ENCODE measurements at places on chromosomes 4 and X.

DNA sequence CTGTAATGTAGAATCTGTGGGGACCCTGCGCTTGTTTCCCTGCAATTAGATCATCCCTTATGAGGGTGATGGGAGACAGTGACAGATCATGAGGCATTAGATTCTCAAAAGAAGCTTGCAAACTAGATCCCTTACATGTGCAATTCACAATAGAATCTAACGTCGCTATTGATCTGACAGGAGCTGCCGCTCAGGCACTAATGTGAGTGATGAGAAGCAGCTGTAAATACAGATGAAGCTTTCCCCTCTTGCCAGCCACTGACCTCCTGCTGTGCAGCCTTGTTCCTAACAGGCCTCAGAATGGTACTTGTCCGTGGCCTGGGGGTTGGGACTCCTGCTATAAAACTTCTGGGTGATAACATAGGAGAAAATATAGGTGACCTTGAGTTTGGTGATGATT is 1076.8 kb downstream of the PDHA2 start:
- DNase-seq: no peak

DNA sequence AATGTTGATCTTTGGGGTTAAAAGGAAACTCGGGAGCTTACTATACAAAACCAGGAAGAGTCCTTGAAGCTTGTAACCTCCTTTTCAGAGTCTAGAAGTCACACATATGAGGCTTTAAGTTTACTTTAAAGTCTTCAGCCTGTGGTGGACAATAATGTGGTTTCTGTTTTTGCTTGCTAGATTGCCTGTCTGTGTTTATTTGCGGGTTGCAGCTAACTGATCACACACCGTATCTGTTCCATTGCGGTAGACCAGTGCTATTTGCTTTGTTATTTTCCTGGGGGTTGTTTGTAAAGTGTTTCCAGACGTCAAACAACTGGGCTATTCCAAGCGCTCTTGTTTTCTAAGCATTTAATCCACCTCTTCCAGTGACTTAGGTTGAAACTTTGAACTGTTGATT is 143.0 kb upstream of the GYPA start:
- DNase-seq: no peak

- no peak for DNase-seq
Observed at GRCh38 chr4:1459081-1459721, 53.0 kb upstream of the NKX1-1 start.

DNA sequence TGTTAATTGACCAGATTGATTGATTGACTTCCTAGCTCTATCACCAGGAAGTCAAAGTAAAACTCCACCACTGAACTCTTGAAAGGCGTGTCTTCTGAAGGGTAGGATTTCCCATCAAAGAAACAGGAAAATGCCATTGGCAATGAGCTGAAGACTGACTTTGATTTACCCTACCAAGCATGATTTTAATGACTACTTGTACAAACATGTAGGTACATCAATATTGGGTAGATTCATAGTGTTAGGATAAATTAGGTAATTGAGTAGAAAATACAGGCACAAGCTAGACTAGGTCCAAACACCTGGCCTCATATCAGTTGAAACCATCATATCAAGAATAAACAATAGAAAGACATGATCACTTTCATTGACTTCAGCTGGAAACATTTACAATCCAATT is 53.2 kb upstream of the ATXN3L start:
- DNase-seq: no peak

DNA sequence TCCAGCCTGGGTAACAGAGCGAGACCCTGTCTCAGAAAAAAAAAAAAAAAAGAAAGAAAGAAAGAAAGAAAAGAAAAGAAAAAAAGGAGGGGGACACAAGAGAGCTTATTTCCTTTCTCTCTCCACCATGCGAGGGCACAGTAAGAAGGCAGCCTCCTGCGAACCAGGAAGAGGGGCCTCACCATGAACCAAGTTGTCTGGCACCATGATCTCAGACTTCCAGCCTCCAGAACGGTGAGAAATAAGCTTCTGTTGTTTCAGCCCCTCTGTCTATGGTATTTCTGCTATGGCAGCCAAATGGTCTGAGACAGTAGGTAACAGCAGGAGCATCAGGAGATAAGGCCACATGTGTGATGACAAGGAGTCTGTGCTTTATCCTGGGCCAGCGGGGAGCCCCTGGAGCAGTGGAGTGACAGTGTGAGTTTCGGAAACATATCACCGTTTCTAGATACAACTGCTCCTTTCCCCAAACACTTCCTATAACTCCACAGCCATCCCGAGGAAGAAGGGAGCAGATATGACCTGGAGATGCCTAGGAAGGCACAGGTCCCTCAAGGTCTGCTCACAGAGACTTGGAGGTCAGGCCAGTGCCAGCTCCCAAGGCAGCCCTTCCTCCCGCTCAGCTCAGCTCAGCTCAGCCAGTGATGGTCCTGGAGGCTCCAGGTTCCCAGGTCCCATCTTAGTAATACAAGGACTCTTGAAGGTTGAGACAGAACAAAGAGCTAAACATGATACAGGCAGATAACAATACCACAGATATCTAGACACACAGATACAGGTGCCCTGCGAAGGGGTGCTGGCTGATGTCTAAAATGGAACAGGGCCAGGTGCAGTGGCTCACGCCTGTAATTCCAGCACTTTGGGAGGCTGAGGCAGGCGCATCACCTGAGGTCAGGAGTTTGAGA is 17.7 kb downstream of the JAKMIP1 start:
- no peak for DNase-seq

- no peak for DNase-seq
Observed at GRCh38 chr4:930827-931193, 1.3 kb downstream of the GAK start.

DNA sequence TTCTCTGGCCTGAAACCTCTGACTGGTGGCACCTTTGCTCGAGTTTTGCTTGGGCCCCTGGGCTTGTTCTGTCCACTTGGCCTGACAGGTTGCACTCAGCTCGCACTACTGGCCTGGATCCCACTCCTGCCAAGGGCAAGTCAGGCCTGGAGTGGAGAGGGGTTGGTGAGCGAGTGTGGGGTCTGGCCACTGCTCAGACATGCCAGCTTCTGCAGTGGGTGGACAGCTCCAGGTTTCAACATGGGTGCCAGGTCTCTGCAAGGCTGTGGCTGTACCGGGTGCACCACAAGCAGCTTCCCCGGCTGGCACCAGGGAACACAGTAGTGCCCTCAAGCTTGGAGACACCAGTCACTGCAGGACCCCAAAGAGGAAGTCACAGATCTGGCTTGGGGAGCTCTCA is 91.6 kb upstream of the CXorf51A start:
- no peak for DNase-seq

GRCh38 chr4:107115185-107115847 is 79.2 kb upstream of the DKK2 start:
- DNase-seq: peak; percentile 9

- no peak for DNase-seq
Observed at GRCh38 chr4:66920514-66920913, 624.8 kb downstream of the CENPC start.

DNA sequence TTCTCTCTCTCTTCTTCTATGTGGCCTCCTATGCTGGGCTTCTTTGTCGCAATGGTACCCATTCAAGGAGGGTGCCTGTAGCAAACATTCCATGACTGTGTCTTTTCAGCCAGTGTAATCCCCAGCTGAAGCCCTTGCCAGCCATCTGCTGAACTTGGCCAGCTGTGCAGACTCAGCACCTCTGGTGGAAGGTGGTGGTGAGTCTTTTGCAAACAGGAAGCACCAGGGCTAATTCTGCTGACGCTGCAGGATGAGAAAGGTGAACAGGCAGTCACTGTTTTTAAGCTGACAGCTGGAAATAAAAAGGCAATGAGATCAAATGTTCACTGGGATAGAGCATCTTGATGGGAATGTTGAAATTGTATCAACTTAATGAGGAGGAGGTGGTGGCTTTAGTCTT is 298.7 kb upstream of the CLNK start:
- no peak for DNase-seq

GRCh38 chrX:45824471-45824870 is 623.8 kb upstream of the DIPK2B start:
- peak; percentile 14 for DNase-seq

DNA sequence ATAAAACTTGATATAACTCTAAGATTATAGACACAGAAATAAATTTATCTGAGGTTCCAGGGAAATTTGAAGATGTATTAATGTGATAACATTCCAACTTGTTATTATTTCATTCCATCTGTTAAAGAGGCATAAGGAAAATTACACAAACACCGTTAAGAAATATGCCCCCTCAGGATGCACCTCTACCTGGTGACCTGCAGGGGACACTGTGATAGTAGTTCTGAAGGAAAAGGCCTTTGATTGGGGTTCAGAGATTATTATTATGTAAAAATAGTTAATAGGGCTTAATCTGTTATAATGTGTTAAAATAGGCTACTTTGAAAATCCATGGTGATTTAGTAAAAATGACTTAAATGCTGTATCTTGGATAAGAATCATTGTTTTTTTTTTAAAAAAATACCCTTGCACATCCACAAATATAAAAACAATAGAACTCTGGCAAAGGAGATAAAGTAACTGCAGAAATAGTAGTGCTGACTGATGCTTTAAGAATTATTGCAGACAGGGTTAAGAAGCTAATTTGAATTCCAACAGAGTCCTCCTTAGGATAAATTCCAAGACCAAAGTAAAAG is 6.1 kb upstream of the ABRAXAS1 start:
- DNase-seq: peak; percentile 11

GRCh38 chr4:5974321-5974720 is 43.9 kb downstream of the C4orf50 start:
- no peak for DNase-seq

- no peak for DNase-seq
Observed at GRCh38 chr4:33940281-33940680, 2304.0 kb downstream of the ARAP2 start.

- no peak for DNase-seq
Observed at GRCh38 chrX:43835559-43835958, 46.7 kb downstream of the MAOB start.

DNA sequence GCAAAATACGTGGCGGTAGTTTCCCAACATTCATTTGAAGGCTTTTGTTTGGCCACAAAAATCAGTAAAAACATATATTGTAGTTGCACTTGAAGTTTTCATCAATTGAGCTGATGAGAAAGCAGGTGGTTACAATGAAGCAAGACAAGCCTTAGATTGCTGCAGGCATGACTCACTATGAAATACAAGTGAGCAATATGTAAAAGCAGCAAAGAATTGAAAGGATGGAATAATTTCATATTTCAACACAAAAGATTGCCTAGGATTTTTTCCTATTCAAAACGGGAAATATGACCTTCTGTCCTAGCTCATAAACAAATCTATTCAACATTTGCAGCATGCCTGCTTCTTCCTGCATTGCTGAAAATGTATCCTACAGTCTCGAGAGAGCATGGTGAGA is 190.9 kb upstream of the BANK1 start:
- DNase-seq: no peak

DNA sequence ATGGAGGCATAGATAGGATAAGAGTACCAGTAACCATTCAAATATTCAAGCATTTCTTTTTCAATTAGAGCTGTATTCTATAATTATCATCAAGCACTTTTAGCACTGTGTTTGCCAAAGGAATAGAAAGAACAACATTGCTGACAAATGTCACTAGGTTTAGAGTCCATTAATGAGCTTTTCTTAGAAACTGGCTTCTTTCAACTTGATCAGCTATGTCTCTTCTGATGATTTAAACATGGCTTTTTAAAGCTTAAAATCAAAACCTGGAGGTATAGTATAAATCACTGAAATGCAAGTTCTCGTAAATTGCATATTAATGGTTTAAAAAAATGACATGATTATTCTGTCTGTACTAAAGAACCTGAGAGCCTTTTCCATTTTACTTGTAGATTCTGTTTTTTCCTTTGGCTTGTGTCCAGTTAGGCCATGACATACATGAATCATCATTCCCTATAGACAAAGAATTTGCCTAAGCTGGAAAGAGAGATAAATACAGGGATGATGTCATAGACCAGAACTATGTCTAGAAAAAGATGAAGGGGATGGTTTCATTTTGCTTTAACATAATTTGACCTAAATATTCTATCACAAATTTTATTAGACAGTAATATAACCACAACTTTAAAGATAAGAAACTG is 340.1 kb upstream of the CTSO start:
- no peak for DNase-seq

All from cerebellum (tissue), 4 donors.